AG04450 (cell line): ENCODE measurements at places on chromosomes 12 and 14.

DNA sequence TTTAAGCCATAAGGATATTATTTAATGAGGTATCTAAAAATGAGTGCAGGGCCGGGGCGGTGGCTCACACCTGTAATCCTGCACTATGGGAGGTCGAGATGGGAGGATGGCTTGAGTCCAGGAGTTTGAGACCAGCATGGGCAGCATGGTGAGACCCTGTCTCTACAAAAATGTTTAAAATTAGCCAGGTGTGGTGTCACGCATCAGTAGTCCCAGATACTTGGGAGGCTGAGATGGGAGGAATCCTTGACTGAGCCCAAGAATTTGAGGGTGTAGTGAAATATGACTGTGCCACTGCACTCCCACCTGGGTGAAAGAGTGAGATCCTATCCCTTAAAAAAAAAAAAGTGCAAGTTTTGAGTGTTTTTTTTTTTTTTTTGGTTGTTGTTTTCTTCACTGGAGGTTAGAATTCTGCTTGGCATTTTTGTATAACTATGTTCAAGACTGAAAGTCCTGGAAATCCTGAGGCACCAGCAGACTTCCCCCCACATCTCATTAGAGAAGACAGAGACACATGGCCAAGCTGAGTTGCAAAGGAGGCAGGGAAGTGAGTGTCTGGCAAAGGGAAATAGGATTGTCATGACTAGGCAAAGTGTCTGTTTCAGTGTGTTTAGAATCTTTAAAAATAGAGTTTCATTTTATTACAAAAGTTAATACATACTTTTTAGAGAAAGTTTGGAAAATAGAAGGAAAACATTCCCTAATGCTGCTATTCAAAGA lies 53.5 kb upstream of the DUSP6 start:
- no peak for DNase-seq

DNA sequence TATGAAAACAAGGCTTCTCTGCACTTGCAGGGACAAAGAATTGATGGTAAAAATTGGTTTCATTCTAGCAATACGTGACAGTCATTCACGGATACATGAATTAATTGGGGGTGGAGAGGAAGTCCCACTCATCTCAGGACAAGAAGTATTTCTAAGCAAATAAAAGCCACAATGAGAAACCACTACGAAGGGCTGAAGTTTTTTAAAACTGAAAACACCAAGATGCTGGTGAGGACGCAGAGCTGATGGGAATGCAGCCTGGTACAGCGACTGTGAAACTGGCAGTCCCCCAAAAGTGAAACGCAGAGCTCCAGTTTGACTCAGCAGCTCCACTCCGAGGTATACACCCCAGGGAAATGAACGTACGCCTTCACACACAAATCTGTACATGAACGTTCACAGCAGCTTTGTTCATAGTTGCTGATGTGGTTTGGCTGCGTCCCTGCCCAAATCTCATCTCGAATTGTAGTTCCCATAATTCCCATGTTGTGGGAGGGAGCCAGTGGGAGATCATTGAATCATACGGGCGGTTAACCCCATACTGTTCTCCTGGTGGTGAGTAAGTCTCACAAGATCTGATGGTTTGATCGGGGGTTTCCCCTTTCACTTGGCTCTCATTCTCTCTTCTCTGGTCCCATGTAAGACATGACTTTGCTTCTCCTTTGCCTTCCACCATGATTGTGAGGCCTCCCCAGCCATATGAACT lies 89.0 kb downstream of the SCARB1 start:
- DNase-seq = no peak

- no peak for DNase-seq
Observed at GRCh38 chr12:4505376-4505986, 33.2 kb upstream of the RAD51AP1 start.

DNA sequence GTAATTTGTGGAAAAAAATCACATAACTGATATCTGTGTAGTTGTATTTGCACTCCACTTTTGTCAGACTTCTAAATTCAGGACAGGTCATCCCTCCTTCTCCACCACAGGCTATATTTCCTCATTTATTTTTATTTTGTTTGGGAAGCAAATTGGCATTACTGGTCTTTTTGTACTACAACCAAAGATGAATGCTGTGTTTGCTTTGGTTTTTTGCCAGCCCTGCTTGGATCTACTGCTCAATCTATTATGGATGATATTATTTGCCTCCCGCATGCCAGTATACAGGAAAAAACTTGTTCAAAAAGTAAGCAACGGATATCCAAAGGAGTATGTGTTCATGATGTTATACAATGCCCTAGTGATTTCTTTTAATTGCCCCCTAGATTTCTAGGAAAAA lies 948.8 kb downstream of the TRHDE start:
- no peak for DNase-seq
